AG20443 (cell line): ENCODE measurements at places on chromosomes 2 and 18.

DNA sequence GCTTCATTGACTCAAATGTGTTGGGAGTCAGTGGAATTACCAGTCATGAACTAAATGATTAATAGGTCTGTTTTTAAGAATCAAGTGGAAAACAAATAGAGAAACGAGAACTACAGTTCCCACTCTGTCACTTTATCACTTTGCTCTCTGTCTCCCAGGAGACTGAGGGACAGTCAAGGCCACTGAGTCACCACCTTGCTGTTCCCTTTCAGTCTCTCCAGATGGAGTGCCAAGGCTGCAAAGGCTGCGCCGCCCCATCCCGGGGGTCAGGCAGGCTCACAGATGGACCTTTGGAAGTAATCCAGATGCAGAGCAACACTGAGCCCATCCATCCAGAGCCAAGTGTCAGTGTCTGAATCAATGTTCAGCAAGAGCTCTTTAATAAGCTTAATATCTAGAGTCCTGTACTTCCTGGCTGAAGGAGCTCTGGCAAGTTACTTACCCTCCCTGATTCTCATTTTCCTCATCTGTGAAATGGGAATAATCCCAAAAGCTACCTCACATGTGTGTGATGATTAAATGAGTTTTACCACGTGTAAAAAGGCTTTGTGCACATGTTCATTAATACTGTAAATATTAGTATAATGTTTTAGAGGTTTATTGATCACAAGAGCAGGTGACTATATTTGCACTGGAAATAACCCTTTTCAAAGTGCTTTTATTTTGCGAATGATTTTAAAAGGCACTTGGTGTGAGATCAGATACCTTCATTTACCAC lies 43.0 kb upstream of the EFEMP1 start:
- DNase-seq = peak; percentile 46

DNA sequence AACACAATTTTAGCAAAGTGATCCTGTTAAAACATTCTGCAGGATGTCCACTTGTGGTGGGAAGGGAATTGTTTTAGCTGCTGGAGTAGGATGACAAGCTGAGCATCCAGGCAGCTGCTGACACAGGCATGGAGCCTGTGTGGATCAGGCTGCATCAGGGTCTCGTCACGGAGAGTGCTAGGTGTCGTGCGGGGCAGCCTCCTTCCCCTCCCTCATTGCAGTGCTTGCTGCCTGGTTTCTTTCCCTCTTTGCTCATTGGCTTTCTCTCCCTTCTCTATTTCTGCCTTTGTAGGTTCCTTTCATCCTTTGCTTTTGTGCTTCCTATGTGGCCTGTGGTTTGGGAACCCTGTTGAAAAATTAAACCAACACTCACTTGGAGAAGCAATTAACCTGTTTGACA lies 172.9 kb downstream of the TPGS2 start:
- no peak for DNase-seq

- no peak for DNase-seq
These were observed 19.8 kb downstream of the TMEM185B start for GRCh38 chr2:120203251-120204021.

GRCh38 chr2:155169317-155169716 lies 470.8 kb downstream of the KCNJ3 start:
- DNase-seq = no peak

DNA sequence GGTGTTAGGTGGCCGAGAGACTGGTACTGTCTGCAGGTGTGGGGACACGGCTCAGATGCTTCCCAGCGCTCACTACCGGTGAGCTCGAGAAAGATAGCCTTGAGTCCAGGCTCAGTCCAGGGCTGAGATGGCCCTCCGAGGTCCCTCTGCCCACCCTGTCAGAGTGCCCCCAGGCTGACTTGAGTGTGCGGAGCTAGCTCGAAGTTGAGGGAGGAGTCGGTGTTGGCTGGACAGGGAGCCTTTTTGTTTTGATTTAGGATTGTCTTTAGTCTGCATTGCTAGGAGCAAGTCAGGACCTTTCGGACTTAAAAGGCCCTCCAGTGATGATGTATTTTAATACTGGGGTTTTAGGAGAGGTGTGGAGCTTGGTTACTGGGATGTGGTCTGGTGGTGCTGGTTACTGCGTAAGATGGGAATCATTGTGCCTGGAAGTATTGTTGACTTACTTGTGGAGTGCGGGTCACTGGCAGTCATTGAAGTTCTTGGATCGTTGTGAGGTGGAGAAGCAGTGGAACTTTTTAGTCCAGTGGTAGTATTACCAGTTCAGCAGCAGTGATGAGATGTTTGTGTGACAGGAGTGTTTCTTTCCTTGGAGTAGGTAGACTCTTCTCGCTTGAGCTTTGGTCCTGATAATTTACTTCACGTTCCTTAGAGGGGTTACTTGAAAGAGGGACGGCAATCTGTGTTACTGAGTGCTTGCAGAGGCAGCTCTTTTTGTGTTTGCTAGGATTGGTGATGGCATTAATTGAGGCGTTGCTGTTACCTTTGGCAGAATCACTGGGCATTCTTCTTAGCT lies 633 bp downstream of the KIAA1328 start:
- DNase-seq = peak; percentile 42
